Fibroblast of lung (primary cell): ENCODE measurements at places on chromosomes 6 and 20. TPM values are rescaled to one million over a fixed set of nuclear protein-coding genes. Genes with fewer than 3 reads are reported as not detected.

The OPN5 gene
- total RNA-seq: not detected in 2 replicates

The GFOD1 gene
- total RNA-seq: 15.4 and 25.3 TPM in 2 replicates

The PARD6B gene
- total RNA-seq: 0.83 and 1.0 TPM in 2 replicates

The CRISP2 gene
- total RNA-seq: not detected in 2 replicates

The SPATA2 gene
- 1.0 and 2.0 TPM in 2 replicates for total RNA-seq

The PKHD1 gene
- not detected in 2 replicates for total RNA-seq

The CD93 gene
- total RNA-seq: under 0.01 TPM in 1 of 2 replicates, not detected in the other

The MAP1LC3A gene
- total RNA-seq: 21.8 and 30.4 TPM in 2 replicates

The ARMC2 gene
- 1.8 and 4.0 TPM in 2 replicates for total RNA-seq

The NFKBIL1 gene
- 44.3 and 47.5 TPM in 2 replicates for total RNA-seq

The KIF6 gene
- total RNA-seq: 0.77 and 0.83 TPM in 2 replicates

The RAET1G gene
- total RNA-seq: 3.3 and 8.8 TPM in 2 replicates

The BFSP1 gene
- total RNA-seq: 1.8 and 2.3 TPM in 2 replicates

The C20orf204 gene
- 0.26 and 0.66 TPM in 2 replicates for total RNA-seq

The LATS1 gene
- total RNA-seq: 7.4 and 8.6 TPM in 2 replicates

The FAM217A gene
- total RNA-seq: not detected in 2 replicates

The MAPK13 gene
- 5.4 and 7.6 TPM in 2 replicates for total RNA-seq

The CST4 gene
- 0.17 TPM in 1 of 2 replicates, not detected in the other for total RNA-seq

The MACROD2 gene
- 1.0 and 1.7 TPM in 2 replicates for total RNA-seq

The SLC2A10 gene
- total RNA-seq: 42.1 and 47.2 TPM in 2 replicates

The CUTA gene
- 105 and 127 TPM in 2 replicates for total RNA-seq

The TMC2 gene
- under 0.01 TPM in 2 replicates for total RNA-seq

The ZBTB46 gene
- total RNA-seq: 2.8 and 4.5 TPM in 2 replicates

The SOX12 gene
- total RNA-seq: 5.6 and 7.3 TPM in 2 replicates

The PI16 gene
- total RNA-seq: 0.26 TPM in 1 of 2 replicates, not detected in the other

The DDAH2 gene
- total RNA-seq: 97.3 and 119 TPM in 2 replicates

The RSPH4A gene
- under 0.01 and 0.17 TPM in 2 replicates for total RNA-seq

The ID1 gene
- 27.4 and 31.1 TPM in 2 replicates for total RNA-seq

The BPI gene
- total RNA-seq: not detected in 2 replicates

The IDH3B gene
- 77.0 and 86.0 TPM in 2 replicates for total RNA-seq

The HTR1B gene
- 0.17 TPM in 1 of 2 replicates, not detected in the other for total RNA-seq

The HEBP2 gene
- 13.9 and 21.5 TPM in 2 replicates for total RNA-seq

The PSMB8 gene
- total RNA-seq: 72.9 and 77.3 TPM in 2 replicates

The COX7A2 gene
- total RNA-seq: 91.9 and 115 TPM in 2 replicates

The HLA-DQB2 gene
- not detected in 2 replicates for total RNA-seq

The C6orf136 gene
- 2.5 and 4.4 TPM in 2 replicates for total RNA-seq

The MARCKS gene
- 81.7 and 103 TPM in 2 replicates for total RNA-seq

The COL9A1 gene
- not detected in 2 replicates for total RNA-seq
